ENCODE measurements at places on chromosomes 16 and 17.

- DNase-seq = no peak
Measured at GRCh38 chr16:78645657-78646056, 546.2 kb downstream of the WWOX start.

- no peak for DNase-seq
Measured at GRCh38 chr16:53915452-53916160, 211.7 kb downstream of the FTO start.

- no peak for DNase-seq
Measured at GRCh38 chr17:33889040-33889439, 366.0 kb upstream of the CCL2 start.

- DNase-seq = no peak
Measured at GRCh38 chr17:61532826-61533225, 58.2 kb downstream of the NACA2 start.

- no peak for DNase-seq
Measured at GRCh38 chr17:81714412-81715106, 2.5 kb downstream of the SLC25A10 start.

GRCh38 chr16:12315330-12316136, 339.0 kb downstream of the SNX29 start:
- no peak for DNase-seq

DNA sequence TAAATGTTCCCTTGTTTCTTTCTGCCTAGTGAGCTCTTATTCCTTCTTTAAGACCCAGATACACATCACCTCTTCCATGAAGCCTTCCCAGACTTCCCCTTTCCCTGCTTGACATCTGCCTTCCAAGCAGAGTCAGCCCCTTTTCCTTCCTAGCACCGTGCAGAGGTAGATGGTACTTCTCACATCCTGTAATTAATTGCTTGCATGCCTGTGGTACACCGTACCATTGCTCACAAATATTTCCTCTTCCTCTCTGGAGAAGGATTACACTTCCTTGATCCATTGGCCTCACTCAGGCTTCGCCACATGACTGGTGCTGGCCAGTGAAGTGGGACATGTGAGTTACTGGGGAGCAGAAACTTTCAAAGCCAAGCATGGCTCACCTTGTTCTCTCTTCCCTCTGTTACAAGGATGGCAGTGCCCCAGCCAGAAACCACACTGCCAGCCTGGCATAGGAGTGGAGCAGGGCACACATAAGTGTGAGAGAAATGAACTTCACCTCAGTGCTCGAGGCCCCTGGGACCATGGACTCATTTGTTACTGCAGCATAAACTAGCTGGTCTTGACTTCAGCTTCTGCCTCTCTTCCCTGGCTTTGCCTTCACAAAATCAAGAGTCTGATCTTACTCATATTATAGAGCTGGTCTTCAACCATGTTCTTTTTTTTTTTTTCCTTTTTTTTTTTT, 44.0 kb downstream of the SOST start:
- no peak for DNase-seq

GRCh38 chr16:30112197-30113030, 923 bp downstream of the GDPD3 start:
- DNase-seq = peak; percentile 30

GRCh38 chr17:30074730-30075129, 41.9 kb upstream of the NSRP1 start:
- DNase-seq = no peak

DNA sequence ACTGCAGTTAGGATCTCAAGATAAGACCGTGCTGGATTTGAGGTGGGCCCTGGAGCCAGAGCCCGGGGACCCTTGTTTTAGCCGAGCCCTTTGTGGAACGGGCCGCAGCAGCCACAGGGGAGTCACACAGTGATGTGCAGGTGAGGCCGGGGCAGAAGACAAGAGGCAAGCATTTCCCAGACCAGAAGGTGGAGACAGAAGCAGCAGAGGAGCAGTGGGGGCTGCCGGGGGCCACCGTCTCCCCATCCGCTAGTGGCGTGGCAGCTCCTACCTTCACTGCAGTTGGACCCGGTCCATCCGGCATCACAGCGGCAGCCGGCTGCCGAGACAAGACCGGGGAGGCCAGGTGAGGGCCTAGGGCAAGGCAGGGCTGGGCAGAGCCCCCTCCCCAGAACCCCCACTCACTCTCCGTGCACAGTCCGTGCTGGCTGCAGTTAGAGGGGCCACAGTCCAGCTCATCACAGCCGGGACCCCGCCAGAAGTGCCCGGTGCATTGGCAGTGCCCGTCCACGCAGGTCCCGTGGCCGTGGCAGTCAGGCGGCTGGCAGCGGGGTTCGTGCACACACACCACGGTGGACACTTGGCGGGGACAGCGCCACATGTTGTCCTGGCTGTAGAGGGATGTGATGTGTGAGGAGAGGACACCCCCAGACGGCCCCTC, 6.0 kb downstream of the NAGPA start:
- no peak for DNase-seq

DNA sequence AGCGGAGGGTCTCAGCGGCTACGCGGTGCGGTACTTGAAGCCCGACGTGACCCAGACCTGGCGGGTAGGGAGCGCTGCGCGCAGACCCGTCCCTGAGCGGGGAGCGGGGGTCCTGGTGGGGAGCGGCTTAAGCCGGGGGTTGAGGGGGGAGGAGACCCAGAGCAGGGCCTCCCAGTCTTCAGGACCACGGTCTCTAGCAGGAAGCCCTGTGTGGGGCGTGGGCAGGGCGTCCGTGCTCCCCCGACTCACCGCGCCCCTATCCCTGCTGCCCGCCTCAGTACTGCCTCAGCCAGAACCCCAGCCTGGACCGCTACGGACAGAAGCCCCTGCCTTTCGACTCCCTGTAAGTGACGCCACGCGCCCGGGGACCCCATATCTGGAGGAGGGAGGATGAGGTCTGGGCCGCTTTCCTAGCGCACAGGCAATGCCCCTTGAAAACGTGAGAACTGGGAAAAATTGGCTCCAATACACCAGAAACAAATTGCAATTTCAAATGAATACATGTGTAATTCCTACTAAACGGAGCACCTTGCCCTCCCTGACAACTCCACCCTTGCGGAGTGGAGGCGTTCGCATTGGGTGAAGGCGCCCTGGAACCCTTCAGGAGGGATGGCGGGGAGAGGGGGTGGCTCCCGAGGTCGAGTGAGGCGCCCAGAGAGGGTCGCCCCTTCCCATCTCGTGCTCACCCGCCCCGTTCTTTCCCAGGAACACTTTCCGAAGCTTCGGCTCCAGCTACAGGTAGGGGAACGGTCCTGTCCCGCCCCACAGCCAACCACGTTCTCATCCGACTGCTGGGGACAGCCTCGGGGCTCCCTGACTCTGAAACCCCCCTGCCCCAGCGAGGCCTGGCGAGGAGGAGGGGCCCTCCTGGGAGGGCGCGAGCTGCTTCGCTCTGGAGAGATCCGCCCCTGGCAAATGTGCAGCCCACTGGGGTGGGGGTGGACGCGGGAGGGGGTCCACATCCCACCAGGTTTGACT, 14.6 kb upstream of the CNGB1 start:
- DNase-seq = no peak

DNA sequence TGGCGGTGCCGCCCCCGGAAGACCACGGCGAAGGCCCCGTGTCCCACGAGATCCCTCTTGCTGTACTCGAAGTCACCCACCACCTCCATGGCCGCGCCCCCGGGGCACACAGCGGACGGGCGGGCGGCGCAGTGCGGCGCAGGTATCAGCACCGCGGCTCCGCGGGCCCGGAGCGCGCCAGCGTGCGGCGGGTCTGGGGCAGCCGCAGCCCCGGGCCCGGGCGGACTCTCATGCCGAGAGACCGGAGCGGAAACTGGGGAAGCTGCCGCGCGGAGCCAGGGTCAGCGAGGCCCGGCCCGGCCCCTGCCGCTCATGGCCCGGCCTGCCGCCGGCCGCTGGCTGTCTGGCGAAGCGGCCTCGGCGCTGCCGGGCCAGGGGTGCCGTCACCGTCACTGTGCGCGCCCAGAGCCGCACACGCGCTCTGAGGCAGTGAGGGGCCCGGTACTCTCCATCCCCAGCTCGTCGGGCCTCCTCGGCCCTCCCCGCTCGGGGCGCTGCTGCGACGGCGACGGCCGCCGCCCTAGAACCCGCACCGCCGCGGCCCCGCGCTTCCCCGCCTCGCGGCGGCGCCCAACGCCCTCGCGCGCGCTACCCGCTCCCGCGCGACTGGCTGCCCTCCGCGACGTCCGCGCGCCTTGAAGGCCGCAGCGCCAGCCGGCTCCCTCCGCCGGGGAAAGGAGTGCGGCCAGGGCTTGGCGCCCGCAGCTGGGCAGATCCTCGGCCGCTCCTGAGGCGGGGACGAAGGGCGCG, at the start of gene ULK2:
Gene ULK2, minus strand, starts transcription at position 608 of the 750 bp plus-strand sequence. Its CDS starts 519 bp downstream, at position 89.
- peak; percentile 84 for DNase-seq

DNA sequence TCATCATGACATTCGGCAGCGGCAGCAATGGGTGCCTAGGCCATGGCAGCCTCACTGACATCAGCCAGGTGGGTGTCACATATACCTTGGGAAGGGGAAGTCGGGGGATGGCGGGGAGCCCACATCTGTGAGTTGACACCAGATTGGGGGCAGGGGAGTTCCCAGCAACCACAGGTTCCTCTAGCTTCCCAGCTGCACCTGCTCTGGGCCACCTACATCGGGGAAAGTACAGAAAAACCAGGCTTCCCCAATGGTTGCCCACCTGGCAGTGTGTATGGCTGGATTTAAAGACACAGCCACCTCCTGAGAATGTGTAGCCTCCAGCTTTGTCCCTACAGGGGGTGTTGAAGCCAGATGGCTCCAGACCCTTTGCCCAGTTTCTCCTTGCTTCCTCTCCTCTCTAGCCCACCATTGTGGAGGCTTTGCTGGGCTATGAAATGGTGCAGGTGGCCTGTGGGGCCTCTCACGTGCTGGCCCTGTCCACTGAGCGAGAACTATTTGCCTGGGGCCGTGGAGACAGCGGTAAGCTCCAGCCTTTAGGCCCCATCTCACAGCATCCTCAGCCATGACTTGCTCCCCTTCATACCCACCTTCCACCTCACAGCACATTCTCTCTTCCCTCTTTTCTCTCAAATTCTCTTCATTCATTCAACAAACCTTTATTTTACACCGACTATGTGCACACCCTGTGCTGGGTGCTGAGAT, 5.0 kb upstream of the TRAF4 start:
- DNase-seq = no peak

DNA sequence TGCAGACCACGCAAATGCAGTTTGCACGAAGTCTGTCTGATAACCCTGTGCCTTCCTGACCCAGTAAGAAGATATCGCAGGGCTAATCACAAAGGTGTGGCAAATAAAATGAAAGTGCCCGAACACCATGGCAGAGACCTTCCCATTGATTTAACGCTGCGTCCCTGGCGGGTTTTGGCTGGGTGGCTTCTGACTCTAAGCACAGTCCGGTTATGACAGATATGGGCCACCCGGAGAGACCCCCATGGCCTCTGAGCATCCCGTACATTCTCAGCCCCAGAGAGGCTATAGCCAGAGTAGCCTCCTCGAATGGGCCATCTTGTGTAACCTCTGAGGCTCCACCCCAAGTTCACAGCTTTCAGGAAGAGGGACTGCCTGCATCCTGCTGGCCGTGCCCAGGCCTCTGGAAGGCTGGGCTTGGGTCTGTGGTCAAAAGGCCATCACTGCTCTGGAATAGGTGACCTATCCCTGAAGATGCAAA, 5.5 kb downstream of the FOXC2 start:
- DNase-seq = no peak

DNA sequence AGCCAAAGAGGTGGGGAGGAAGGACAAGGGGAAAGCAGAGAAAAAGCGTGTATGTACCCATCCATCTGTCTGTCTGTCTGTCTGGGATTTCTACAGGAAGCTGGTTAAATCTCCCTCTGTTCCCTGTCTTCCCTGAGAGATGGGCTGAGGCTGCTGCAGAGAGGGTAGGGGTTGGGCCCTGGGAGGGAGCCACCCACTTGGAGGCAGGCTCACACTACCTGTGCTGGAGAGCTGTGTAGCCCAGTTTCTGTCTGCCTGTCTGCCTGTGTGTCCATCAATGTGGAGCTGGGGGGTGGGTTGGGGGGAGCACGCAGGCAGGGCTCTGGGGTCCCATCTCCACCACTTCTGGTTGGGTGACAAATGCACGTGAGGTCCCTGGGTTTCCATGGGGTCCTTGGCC, 18.6 kb upstream of the C17orf113 start:
- DNase-seq = no peak

DNA sequence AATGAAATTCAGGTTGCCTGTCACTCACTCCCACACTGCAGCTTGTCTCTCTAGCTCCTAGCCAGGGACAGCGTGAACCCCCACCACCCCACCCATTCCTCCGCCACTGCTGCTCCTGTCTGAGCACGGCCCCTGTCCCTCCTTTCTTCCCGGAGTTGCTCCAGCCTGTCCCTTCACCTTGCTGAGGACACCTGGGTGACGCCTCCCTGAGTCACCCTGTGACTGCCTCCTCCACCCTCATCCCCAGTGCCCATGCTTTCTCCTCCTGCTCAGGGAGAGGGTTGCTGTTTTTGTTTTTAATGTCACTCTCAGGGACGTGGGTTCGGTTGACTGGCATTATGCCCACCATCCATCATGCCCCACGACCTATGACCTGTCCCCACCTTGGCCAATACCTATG, 25.8 kb upstream of the NAT9 start:
- DNase-seq = no peak

GRCh38 chr17:35627417-35627816, 40.3 kb downstream of the AP2B1 start:
- no peak for DNase-seq

- DNase-seq = no peak
Measured at GRCh38 chr16:73996624-73997339, 299.8 kb upstream of the PSMD7 start.

DNA sequence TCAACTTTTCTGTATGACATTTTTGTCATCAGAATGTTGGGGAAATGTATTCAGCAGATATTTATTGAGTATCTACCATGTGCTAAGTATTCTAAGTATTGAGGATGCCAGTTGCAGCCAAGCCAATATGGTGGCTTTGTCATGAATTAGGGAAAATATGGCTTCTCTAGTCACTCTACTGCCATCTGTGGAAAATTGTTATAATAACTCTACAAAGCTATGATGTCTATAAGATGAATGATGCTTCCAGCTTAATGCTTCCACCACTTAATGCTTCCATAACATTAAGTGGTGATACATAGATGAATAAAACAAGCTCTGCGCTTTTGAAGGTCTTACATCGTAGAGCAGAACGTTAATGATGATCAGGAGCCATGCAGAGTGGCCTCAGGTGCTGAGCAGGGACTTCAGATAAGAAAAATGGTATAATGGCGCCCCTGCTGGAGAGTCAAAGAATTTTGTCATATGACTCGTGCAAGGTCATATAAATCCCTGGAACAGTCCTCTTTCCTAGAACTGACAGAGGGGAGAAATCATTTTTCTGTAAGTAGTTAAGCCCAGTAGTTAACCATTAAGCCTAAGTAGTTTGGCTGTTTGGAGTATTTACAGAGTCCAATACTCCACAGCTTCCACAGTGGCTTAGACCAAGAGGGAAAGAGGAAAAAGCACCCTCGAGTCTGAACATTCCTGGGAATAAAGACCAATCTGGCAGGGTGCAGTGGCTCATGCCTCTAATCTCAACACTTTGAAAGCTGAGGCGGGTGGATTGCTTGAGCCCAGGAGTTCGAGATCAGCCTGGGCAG, 2.7 kb upstream of the TMIGD1 start:
- peak; percentile 60 for DNase-seq

- DNase-seq = no peak
Measured at GRCh38 chr17:76137351-76138233, 3.5 kb downstream of the FOXJ1 start.

- DNase-seq = no peak
Measured at GRCh38 chr16:11217651-11218603, 38.1 kb downstream of the SOCS1 start.

- no peak for DNase-seq
Measured at GRCh38 chr17:34714475-34715410, 135.4 kb downstream of the TMEM132E start.

GRCh38 chr17:48330421-48330820, 99.6 kb downstream of the SKAP1 start:
- DNase-seq = no peak

Measured in fibroblast of lung (primary cell).